ENCODE measurements at places on chromosomes 12 and 14.

- DNase-seq = no peak
Measured at GRCh38 chr12:101267111-101267510, 12.8 kb upstream of the UTP20 start.

DNA sequence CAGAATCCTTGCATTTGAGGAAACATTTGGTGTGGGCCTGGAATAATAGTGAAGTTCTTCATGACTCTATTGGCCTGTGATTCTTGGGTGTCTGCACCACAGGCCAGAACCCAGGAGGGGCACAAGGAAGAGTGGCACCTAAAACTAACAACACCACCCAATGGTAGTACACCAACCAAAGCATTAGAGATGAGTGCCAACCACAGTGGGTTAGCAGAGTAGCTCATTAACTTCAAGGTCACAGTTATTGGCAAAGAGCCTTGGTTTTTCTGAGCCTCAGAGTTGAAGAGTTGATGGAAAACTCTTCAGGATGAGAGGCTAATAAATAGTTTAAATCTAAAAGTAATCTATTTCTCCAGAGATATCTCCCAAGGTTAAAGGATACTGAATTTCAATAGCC, 57.0 kb downstream of the HELB start:
- DNase-seq = no peak

DNA sequence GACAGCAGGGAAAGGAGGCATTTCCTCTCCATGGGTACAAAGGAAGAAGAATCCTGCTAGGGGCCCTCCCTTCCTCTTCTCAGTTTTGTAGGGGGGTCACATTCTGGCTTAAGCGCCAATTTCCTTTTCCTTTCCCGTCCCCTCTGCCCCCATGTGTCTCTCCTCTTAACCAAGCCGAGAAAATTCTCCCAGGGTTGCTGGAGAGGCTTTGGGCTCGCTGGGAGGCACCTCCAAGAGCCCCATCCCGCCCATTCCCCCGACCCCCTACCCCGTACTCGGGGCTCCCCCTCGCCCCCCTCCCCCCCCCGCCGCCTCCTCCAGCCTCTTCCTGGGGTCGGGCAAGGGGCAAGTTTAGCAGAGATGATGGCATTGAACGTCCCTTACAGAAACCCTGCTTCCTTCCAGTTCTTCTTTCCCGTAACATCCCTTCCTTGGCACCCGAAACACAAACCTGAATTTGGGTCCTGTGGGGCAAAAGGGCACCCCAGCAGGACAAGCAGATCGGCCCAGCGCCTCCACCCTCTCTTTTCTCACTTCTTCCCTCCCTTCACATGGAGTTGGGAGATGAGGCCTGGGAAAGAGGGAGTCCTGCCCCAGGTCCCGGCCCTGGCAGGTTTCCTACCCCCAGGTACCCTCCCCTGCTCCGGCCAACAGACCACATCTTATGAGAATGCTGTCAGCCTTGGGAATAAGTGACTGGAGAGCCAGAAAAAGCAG, 13.7 kb downstream of the PLEKHG6 start:
- DNase-seq = no peak

GRCh38 chr12:113479590-113480335, 8.1 kb upstream of the LHX5 start:
- peak; percentile 53 for DNase-seq

GRCh38 chr14:92675976-92676375, 72.5 kb downstream of the LGMN start:
- no peak for DNase-seq

GRCh38 chr12:69546693-69547438, 38.4 kb upstream of the CCT2 start:
- DNase-seq = no peak

GRCh38 chr14:97806891-97807290, 1009.7 kb downstream of the VRK1 start:
- DNase-seq = no peak

DNA sequence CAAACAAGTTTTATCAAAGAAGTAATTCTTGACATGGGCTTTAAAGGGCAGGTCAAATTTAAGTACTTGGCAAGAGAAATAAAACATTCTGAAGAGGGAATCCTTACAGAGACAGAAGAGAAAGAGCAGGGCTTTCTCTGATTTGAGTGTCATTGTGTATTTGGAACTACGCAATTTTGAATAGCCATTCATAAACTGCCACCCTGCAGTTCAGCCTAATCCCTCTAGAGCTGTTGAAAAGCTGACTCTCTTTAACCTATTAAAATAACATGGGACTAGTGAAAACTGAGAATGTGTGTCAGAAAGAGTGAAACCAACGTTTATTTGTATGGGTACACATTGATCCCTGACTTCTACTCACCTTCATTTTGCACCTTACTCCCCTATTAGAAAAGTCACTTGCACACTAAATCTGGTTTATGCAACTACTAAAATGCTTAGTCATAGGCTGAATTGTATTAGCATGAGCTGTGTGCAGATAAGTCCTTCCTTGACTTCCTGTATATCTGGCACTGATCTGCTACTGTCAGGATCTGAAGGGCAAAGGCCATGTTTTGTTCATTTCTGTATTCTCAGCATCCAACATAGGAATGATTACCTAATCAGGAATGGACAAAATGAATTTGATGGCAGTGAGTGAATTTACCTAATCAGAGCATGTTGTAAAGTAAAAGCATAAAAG, 458.9 kb downstream of the NOVA1 start:
- no peak for DNase-seq

DNA sequence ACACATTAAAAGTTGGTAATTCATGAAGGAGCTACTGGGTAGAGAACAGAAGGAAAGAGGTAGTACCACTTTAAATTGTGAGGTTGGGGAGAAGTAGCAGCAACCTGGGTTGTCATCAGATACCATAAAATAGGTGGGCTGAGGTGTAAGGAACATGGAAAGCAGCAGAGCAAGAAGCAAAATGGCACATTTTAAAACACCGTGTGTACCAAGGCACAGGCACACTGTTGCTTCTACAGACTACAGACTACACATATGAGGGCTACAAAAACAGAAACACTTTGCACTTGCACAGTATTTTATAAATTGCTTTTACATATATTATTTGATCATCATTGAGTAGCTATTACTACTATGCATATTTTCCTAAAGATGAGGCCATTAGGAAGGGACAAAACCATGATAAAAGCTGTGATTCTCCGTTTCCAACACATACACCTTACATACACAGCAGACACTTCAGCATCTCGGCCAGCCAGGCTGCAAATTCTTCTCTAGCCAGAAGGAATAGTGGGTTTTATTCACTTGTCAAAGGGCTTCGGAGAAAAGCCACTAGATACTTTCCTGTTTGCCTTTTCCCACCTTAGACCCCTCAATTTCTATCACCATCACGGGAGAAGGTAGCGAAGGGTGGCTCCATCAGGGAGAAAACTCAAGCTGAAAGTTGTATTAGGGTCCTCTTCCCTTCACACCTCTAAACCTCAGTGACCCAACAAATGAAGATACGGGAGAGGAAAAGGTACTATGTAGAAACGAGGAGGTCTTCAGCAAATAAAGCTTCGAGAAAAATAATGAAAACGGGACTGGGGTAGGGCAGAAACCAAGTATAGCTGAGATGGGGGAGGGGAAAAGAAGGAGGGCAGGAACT, 1.6 kb downstream of the PYM1 start:
- DNase-seq = no peak

- no peak for DNase-seq
Measured at GRCh38 chr12:52495389-52495788, 2.3 kb upstream of the KRT6A start.

DNA sequence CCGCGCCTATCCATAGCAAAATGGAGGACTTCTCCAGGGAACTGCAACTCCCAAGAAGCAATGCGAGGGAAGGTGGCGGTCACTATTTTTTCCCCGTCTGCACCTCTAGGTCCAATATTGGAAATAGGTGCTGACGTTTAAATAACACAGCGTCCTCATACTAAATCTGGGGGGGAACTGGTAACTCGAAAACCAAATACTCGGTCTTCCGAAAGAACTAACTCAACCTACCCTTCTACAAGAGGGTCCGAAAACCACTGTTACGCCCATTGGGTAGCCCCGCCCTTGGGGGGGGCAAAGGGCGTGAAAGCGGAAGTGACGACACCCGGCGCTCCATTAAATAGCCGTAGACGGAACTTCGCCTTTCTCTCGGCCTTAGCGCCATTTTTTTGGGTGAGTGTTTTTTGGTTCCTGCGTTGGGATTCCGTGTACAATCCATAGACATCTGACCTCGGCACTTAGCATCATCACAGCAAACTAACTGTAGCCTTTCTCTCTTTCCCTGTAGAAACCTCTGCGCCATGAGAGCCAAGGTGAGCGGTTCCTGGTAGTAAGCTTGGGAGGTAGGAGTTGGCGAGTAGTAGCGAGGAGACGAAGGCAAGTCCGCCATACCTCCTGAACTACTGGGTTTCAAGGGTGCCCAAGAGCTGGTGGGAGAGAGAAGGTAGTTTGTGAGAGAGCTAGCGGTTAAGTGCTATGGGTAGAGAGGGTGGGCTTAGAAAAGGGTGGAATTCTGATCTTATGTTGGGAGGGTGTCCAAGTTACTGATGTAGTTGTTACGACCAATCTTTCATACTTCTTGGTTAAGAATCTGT, at the start of gene RPL41:
TSS of gene RPL41 (plus strand) at position 367 of the 815 bp plus-strand sequence.
- DNase-seq = peak; percentile 96

DNA sequence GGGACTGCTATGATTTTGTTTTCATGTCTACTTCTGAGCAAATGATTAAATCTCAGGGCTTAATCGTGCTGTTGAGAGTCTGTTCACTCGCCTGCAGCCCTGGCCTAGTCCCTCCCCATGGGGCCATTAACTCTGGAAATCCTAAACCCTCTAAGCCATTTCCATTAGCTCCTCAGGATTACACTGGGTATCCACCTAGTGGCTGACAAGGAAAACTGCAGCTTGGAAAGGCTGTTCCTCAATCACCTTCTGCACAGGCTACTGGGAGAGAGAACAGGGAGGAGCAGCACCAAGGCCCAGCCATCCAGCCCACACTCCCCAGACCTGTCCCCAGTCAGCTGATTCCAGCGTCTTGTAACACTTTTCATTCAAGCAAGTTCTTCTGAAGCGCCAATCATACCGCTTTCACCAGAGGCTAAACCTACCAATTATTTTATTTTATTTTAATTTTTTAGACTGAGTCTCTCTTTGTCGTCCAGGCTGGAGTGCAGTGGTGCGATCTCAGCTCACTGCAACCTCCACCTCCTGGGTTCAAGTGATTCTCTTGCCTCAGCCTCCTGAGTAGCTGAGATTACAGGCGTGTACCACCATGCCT, 48.7 kb downstream of the NEUROD4 start:
- DNase-seq = no peak

DNA sequence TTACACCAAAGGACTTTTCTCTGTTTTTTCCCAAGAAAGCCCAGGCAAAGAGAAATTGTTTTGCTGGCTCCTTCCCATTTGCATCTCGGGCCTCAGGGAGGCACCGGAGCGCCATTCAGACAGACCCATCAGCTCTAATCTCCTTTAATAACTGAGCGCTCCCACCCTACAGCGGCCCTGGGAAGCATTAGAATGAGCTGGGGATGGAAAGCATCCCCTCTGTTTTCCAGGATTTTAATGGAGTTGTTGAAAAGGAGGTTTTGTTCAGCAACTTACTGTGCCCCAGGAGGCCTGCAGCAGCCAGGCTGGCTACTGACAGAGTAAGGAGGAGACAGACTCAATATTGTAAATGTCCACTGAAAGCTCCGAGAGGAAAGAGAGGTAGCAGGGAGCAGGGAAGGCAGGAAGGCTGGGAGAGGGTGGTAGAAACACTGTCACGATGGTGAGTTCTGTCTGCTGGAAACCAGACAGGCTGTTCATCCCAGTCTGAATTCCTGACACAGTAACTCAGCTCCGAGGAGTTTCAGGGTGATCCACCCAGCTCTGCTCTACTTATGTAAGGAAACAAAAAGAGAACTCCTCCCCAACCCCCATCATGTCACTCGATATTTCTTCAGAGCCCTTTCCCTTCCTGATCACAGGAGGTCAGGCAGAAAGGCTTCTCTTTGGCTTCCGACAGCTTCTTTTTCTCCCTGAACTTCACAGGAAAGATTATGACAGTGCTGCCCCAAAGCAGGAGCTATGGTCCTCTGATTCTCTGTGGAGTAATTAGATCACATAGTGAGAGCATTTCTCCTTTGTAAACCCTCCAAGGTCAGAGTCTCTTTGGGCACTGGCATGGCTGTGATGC, 62.5 kb upstream of the TMEM132D start:
- DNase-seq = no peak

DNA sequence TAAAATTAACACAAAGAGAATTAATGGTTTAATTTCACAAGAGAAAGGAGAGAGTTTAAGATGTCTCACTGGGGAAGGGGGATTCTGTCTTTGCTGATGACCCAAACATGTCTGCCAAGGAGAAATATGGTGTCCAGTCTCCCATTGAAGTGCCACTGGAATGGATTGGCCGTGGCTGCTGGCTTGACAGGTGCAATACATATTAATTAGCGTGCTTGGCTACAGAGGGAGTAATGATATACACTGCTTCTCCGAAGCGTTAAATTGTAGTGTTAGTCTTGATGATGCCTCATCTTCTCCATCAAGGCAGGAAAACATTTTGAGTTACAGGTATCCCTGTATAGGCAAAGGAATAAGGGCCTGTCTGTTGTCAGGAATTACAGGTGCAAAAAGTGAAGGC, 393.4 kb upstream of the TMPO start:
- no peak for DNase-seq

- DNase-seq = no peak
Measured at GRCh38 chr14:85336257-85336656, 193.7 kb upstream of the FLRT2 start.

GRCh38 chr14:85731186-85731585, 201.2 kb downstream of the FLRT2 start:
- DNase-seq = peak; percentile 71

DNA sequence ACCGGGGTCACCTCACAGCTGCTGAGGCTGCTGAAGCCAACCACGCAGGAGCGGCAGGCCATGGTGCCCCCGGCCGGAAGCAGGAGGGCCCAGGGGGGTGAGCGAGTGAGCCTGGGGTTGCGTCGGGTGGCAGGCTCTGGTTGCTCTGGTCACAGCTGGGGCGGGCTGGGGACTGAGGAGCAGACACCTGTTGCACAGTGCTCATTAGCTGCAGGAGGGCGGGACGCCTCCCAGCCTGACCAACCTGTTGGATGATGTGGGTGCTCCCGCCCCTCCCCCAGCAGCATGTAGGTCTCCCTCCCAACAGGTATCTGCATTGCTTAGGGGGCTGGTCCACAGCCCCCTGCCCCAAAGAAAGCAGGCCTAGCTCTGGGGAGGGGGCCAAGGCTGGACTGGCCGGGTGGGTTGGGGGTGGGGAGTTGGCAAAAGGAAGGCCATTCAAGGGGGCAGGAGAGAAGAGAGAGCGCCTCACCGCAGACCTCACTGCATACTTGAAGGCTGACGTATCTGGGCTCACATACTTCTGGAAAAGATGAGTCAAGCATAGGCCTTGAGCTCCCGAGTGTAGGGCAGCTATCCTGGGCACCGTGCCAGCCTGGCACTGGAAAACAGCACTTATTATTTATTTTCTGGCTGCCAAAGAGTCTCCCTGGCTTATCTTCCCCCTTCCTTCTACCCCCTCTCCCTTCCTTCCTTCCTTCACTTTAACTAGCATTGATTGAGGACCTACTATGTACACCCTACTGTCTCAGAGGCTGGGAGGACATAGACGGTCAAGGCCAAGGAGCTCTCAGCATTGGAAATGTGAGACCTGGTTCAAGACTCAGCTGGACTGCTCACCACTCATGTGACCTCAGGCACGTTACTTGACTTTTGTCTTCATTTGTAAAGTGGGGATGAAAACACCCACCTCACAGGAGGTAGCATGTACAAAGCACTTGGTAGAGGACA, at the start of gene KRT80:
TSS of gene KRT80 (minus strand) at position 174 of the 951 bp plus-strand sequence. CDS start at position 62, 112 bp downstream.
- peak; percentile 83 for DNase-seq

- no peak for DNase-seq
Measured at GRCh38 chr12:42469355-42470175, 120.0 kb downstream of the PRICKLE1 start.

- DNase-seq = no peak
Measured at GRCh38 chr14:98909251-98909944, 362.6 kb downstream of the BCL11B start.

Data from left hindlimb (tissue), 1 donor.